Activated T-cell treated with anti-CD3 and anti-CD28 coated beads for 48 hours (primary cell): ENCODE measurements at places on chromosomes 11 and 22.
A peak's percentile ranks its signal among the peaks of the same experiment; 100 is the strongest.

GRCh38 chr11:111330234-111330893 lies 32.0 kb downstream of the POU2AF3 start:
- no peak for DNase-seq

DNA sequence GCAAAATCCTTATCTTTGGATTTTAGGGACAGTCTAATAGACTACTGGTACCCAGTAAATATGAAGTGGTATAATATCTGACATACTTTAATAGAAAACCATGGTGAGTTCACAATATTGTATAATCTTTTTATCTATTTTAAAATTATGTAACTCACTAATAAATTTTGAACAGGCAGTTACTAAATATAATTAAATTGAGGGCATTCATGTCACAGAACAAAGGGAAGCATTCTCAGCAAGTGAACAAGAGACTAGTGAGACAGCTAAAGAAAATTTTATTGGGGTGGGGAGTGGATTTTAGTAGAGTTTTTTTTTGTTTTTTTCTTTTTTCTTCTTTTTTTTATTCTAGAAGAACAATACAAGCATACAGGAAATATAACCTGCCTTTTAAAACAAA lies 55.0 kb downstream of the DNAJC24 start:
- no peak for DNase-seq

DNA sequence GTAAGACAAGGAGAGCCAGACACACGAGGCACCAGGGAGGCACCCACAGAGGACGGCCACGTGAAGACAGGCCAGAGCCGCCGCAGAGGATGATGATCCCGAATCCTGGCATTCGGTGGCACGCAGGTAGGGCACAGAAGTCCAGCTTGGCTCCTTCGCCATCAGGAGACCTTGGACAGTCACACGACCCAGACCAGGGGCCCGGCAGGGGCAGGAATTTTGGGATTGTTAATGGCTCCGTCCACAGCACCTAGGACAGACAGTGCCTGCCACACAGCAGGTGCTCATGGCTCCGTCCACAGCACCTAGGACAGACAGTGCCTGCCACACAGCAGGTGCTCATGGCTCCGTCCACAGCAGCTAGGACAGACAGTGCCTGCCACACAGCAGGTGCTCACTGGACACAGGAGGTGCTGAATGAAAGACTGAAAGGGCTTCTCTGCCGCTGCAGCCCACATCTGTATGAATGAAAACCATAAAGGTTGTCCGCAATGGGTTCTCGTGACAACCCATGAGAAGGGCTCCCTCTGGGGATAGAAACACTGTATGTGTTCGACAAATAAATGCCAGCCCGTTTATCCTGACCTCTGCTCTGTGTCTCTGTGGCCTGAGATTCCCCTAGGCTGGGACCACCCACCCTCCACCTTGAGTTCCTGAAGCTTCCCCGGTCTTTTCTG lies 341.6 kb downstream of the CTTN start:
- DNase-seq, result no peak

- DNase-seq, result no peak
Measured at GRCh38 chr11:76744186-76745043, 38.7 kb upstream of the TSKU start.

GRCh38 chr22:36608987-36609386 lies 80.0 kb upstream of the EIF3D start:
- no peak for DNase-seq

DNA sequence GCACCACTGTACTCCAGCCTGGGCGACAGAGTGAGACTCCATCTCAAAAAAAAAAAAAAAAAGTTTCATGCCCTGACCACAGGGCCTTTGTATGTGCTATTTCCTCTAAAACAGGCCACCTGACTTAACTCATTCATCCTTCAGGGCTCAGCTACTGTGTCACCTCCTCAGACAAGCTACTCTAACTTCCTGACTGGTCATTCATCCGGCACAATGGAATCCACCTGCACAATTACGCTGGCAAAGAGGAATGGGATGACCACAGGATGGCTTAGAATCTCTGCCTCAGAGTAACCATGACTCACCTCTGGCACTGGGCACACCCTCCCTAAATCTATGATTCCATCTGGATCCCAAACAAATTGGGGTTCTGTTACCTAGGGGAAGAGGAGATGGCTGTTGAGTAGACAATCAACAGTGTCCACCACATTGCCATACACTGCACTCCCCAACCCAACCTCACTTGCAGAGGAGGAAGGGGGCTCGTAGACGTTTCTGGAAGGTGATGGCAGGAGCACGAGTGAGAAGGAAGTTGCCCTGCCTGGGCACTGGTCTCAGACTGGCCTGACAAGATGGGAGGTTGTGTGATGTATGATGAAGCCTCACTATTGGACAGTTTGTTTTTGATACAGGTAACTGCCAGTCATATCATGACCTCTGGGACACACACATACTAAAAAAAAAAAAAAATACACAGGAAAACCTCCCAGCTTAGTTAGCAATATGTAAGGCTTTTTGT lies 22.8 kb upstream of the HMOX1 start:
- DNase-seq, result no peak

DNA sequence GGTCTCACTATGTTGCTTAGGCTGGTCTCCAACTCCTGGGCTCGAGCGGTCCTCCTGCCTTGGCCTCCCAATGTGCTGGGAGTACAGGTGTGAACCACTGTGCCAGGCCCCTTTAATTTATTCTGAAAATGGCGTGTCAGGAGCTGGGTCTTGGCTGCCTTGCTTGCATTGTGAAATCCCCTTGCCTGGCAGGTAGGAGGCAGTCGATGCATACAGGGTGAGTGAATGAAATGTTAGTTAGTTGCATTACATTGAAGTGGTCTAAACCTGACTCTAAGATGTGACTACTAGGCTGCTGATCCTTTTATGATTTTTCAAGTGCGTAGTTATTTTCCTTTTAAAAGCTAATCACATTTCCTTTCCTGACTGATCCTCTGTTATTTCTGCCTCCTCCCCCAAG lies 42.9 kb downstream of the PARVB start:
- no peak for DNase-seq

DNA sequence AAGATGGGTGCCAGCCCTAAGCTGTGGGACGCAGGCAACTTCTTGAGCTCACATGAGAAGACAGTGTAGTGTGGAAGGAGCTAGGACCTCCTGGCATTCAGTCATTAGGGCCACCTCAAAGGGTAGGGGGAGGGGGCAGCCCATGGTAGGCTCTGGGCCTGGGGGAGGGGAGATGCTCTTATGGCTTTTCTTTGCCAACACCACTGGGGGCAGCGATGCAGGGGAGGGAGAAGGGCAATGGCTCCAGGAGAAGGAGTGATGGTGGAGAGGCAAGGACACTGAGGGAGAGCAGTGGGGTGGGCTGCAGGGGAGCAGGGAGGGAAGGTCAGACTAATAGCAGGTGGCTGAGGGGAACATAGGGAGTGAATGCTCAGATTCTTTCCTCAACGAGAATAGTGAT lies 63.3 kb upstream of the SUSD2 start:
- DNase-seq, result no peak

- DNase-seq, result no peak
Measured at GRCh38 chr11:115767047-115767802, 263.0 kb upstream of the CADM1 start.

GRCh38 chr11:45798793-45799441 lies 6.0 kb upstream of the SLC35C1 start:
- no peak for DNase-seq

GRCh38 chr11:82733444-82734119 lies at the start of gene FAM181B:
TSS of gene FAM181B (minus strand) at chr11:82733864. CDS start at chr11:82733729, 135 bp downstream.
- peak; percentile 22 for DNase-seq

DNA sequence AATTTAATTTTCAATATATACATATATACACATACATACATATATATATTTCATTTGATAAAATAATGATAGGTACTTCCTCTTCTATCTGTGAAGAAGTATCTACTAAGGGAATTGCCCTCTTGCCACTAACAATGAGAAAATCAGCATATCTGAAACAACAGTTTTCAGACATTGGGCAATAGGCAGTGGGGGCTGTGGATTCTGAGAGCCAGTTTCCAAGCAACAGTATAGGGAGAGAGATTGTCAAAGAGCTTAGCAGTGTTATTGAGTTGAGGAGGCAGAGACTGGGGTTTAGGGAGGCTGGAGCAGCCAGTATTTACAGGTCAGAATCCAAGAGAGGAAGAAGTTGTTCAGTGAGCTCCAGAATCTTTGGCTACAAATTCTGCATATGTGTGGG lies 119.3 kb downstream of the ARFGAP2 start:
- DNase-seq, result no peak

DNA sequence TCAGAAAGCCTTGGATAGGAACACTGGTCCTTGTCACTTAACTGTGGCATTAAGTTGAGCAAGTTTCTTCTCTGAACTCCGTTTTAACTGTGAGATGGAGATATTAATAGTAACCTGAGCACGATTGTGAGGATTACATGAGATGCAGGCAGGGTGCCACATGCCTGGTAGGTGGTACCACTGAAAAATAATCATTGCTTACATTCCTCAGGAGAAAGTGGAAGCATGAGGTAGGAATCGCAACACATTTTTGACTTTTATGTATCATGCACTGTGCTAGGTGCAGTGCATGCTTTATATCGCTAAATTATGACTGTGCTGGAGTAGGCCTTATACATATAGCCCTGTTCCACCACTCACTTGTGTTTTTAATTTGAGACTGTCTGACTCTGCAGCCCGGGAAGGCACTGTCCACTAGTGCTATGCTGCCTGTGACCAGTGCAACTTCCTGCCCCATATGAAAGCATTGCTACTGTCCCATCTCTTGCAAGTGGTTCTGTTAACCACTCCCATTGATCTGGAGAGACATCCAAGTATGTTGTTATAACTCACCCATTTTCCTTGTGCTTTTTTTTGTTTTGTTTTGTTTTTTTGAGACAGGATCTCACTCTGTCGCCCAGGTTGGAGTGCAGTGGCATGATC lies 1.0 kb downstream of the UQCR10 start:
- no peak for DNase-seq

DNA sequence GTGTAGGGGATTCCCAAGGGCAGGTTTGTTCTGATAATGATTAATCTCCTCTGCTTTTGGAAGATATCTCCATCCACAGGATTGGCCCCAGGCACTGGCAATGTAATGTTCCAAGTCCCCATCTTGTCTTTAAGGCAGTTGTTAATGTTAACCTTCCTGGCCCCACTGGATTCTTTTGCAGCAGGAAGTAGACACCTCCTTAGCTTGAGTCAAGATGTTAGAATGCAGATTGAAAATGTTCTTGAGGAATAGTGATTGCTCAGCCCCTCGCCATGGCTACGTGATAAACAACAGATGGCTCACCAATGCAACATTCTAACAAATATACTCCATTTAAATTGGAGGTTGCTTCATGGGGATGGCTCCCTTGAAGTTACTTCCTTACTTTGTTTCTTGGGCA lies 7.3 kb downstream of the HEPHL1 start:
- DNase-seq, result no peak

GRCh38 chr11:115470928-115471327 lies 33.3 kb downstream of the CADM1 start:
- no peak for DNase-seq

DNA sequence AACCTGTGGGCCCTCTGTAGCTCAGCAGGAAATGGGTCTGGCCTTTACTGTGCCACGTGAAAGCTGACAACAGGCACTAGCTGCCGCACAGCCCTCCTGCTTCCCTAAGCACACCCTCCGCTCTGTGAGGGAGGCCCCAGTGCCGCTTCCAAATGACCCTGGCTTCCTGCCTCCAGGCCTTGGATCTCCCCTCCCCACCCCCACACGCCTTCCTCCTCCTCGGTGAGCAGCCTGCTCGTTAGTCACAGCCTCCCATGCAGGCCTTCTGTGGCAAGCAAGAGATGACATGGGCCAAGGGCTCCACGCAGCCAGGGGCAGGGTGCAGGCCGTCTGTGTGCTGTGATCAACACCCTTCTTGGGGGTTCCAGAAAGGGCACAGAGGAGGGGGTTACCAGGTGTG lies 15.3 kb upstream of the RASL10A start:
- no peak for DNase-seq

DNA sequence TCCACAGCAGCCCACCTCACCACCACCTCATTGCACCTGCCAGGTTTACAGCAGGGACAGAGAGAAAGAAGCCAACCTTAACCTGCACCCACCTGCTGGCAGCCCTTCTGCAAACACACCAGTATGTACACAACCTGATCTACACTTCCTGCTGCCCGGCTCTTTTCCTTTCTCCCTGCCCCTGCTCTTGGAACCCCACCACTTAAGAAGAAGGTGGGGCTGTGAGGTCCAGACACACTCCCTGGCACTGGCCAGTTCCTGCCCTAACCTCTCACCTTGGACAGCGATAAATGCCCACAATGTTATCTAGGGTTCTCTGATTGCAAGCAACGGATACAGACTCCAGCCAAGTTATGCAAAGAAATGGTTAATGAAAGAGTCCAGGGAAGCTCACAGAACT lies 10.8 kb upstream of the SLC35C1 start:
- DNase-seq, result no peak

DNA sequence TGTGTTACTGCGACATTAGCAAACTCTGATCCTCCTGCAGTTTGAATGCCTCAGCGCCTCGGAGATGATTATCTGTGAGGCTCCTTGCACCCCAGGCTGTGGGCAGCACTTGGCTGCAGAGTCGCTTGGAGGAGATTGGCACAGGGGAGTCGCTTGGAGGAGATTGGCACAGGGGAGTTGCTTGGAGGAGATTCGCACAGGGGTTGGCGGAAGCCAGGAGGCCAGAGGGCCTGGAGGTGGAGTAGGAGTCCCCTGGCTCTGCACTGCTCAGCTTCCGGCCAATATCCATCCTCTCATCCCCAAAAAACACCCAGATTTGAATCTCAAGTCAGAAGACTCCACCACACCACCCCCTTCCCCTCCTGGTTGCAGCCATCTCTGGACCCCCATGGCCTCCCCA lies 192.6 kb upstream of the NECTIN1 start:
- DNase-seq, result no peak

DNA sequence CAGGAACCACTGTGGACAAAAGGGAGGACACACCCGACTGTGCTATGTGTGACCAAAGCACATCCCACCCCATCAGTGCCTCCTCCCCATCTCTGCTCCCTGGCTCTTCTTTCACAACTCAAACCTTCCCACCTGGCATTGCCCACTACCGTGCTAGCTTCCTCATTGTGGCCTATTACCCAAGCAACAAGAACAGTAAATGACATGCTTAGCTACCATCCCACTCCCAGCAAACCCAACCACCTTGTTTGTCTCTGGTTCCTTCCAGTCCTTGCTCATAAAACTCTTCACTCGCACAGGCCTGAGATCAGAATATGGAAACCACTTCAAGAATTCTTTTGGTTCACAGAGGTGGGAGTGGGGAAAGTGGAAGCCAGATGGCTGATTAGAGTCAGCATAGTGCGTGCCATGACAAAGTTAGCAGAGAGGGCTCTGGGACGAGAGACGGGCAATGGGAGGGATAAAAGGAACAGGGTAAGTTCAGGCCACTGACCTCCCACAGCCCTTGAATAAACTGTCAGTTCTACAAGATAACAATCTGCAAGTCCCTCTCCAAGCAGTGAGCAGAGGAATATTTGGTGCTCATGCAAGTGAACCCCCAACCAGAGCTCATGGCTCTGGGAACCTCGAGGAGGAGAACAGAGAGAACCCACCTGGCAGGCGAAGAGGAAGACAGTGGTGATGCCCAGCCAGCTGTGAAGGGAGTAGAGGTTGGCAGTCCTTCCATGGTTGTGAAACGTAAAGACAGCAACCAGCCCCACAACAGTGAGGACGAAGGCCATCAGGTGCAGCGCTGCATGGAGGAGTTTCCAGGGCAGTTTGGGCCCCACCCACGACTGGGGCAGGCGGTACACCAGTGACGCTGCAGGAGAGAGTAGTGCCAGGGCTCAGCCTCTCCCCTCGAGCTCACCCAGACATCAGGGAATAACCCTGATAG lies 8.3 kb downstream of the CYB561A3 start:
- no peak for DNase-seq

GRCh38 chr11:57638811-57639320 lies 10.8 kb downstream of the YPEL4 start:
- DNase-seq, result no peak

GRCh38 chr22:29144786-29145160 lies 60.9 kb upstream of the EMID1 start:
- no peak for DNase-seq
